ENCODE measurements at places on chromosomes 6 and 20.
A peak's percentile ranks its signal among the peaks of the same experiment; 100 is the strongest.

DNA sequence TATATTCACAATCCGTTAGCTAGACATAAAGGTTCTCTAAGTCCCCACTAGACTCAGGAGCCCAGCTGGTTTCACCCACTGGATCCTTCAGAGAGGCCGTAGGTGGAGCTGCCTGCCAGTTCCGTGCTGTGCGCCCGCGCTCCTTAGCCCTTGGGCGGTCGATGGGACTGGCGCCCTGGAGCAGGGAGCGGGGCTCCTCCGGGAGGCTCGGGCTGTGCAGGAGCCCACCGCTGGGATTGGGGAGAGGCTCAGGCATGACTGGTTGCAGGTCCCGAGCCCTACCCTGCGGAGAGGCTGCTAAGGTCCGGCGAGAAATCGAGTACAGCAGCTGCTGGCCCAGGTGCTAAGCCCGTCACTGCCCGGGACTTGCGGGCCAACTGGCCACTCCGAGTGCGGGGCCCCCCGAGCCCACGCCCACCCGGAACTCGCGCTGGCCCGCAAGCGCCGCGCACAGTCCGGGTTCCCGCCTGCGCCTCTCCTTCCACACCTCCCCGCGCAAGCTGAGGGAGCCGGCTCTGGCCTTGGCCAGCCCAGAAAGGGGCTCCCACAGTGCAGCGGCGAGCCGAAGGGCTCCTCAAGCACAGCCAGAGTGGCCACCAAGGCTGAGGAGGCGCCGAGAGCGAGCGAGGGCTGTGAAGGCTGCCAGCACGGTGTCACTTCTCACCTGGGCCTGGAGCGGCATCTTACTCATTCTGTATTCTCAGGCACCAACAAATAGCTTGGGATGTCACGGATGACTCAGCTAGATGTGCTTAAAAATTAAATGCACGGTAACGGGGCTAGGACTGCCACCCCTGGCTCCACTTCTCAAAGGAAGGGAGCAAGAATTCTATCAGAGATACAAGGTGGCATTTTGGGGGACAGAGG, 44.1 kb downstream of the IRF4 start:
- no peak for DNase-seq

- no peak for DNase-seq
Measured at GRCh38 chr6:50713977-50714486, 706 bp downstream of the TFAP2D start.

DNA sequence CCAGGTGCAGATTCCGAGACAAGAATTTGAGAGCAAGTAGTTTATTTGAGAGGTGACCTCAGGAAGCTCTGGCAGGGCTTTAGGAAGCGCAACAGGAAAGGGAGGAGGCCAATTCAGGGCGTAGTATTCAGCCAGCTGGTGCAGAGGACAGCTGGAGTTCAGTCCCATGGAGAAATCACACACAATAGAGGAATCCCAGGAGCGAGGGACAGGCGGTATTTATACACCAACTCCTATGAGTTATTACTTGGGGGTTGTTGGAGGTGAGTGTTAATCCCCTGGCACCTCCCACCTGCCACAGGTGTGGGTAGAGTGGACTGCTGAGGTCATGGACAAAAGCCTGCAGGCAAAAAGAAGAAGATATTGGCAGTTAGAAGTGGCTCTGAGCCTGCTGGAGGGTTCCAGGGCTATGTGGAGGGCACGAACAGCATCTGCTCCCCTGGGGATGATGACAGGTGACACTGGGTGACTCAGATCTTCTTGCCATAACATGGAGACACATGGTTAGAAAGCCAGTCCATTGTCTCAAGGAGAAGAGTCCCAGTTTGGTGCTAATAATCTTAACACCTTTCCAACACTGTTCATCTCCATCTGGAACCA, 13.9 kb upstream of the SULF2 start:
- no peak for DNase-seq

- no peak for DNase-seq
Measured at GRCh38 chr6:36771145-36771544, 68.1 kb downstream of the CPNE5 start.

DNA sequence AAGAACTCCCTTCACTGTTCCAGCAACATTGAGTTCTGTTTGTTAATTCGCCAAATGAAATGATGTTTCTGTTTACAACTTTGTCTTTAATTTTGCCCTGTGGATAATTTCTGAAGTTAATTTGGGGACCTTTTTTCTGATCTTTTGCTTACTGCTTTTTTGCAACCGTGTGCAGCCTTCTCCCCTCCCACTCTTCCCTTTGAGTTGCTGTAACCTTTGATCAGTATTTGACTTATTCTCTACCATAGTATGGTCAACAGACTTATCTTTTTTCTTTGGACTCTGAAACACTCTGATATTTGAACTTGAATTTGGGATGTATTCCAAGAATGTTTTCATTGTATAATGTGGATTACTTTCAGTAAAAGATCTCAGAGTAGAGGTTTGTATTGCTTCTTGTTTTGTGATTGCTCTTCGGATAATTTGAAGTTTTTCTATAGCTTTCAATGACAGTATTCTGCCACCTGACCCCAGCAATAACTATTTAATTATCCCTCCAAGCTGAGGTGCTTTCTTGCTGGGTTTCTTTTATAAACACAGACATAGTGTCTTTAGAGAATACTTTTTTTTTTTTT, 46.2 kb downstream of the LRRN4 start:
- no peak for DNase-seq

DNA sequence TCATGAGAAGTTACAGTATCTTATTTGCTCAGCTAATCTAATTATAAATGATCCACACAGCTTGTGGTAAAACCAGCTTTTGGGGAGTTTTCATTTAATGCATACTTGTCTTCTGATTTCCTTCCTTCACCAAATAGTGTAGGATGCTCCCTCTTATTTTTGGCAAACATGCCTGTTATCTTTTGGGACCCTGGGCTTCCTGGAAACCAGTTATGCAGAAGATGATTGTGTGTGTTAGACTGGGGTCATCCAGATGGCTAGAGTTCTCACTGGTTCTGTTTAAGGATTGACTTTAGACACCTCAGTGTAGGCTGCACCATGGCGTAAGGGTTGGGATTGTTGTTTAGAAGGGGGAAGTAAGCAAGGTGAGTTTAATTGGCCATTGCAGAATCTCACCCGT, 61.3 kb downstream of the PTPN1 start:
- DNase-seq = no peak

- DNase-seq = no peak
Measured at GRCh38 chr20:43283126-43283525, 93.4 kb upstream of the PTPRT start.

GRCh38 chr6:135673501-135674309, 176.2 kb upstream of the AHI1 start:
- DNase-seq = no peak

GRCh38 chr20:33830371-33830770, 19.2 kb downstream of the CHMP4B start:
- DNase-seq = no peak

DNA sequence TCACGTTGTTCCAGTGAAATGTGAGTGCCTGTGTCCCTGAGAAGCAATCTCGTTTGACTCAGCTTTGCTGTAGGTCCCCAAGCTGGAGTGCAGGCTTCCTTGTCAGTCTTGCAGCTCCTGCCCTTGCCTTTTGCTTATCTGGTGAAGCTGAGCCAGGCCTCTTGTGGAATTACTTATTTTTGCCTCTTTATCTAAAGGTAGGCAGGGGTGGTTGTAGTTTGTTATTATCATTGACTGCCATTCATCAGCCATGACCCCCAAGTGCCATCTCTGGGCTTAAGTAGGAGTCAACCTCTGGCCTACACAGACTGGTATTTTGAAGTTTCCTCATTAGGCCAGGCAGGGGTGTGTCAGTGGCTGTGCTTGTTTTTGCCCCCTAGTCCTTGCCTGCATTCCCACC, 2.1 kb downstream of the TMEM14B start:
- no peak for DNase-seq

DNA sequence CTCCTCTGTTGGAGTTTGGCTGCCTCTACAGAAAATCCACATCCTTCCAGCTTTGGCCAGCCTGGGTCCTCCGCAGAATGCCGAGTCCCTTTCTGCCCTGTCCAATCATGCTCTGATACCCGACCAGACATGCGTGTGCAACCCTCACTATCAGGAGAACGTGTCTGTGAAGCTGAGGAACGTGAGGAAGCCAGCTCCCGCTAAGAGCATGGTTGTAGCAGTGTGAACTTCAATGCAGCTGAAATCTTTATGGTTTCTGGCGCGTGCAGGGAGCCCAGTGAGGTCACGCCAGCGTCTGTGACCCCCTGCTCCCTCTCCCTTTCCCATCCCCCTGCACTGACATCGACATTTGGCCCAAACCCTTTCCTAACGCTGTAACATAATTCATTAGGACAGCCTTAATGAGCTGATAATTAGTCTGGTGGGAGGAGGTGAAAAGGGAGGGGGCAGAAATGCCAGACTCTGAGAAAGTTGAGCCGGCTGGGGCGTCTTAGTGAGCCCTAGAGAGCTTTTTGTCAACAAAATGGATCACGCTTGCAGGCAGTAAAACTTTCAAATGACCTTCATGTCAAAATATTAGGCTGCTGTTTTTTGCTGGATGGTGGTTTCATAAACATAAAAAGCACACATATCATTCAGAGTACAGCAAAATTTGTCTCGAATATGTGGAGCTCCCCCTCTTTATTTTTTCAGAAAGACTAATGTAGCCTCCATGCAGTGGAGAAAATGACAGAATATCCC, 423.3 kb downstream of the QKI start:
- no peak for DNase-seq

GRCh38 chr6:54846243-54846856, at the start of gene FAM83B:
FAM83B (plus strand) TSS chr6:54846771; CDS start chr6:54870247, 23,476 bp downstream.
- DNase-seq = peak; percentile 50

DNA sequence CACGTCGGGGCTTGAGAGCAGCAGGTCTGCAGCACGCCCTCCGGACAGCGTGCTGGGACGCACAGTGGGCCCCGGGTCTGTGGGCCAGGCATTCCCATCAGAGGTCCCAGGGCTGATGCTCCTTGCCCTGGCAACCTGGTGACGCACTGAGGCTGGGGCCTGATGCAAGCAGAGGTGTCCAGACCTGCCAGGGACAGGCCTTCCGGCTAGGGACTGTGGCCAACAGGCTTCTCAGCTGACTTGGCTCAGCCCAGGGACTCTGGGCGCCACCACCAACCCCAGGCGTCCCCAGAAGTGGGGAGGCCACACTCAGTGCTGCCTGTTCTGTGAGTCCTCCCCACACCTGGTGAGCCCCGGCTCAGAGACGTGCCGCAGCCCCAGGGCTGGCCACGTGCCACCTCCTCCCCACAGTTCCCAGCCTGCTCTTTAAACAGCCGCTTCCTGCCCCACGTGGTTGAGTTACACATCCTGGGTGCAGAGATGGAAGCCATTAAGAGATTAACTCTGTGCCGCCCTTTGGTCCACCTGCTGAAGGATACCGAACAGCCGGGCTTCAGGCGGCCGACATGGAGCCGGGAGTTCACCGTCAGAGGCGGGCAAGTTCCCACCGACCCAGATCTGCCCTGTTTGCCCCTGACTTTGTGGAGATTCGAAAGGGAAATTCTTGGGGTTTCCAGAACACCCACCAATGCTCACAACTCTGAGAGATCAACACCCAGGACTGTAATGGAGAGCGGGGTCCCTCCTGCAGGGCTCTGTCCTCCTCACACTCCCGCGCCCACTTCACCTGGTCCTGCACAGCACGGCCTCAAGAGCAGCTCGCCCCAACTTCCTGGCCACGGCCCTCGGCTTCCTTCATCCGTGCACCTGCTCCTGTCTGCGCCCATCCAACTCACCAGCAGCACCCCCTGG, 37.6 kb upstream of the ZBP1 start:
- no peak for DNase-seq

DNA sequence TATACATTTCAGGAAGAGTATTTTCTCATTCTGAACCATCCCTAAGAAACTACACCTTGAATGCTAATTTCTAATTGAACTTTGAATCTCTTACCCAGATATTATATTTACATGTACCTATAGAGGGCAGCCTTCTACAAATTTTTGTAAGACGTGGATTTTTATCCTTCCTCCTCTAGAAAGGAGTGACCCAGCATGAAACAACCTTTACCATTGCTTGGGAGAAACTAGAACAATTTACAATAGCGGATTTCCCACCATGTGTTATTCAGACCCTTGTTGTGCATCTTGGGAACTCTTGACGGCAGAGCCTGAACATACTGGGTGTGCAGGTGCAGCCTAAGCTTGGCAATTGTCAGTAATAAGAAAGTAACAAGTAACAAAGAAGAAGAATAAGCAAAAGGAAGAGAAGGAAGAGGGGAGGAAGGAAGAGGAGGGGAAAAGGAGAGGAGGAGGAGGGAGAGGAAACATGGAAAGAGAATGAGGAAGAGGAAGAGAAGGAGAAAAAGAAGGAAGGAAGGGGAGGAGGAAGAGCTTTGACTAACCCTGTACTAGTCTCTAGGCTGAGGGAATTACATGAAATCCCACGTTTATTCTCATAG, 10.8 kb upstream of the TAAR1 start:
- no peak for DNase-seq

- no peak for DNase-seq
Measured at GRCh38 chr6:123402052-123402451, 234.7 kb downstream of the TRDN start.

- DNase-seq = no peak
Measured at GRCh38 chr6:96562886-96563285, at the start of gene FHL5. FHL5 (plus strand) TSS chr6:96563128; CDS start chr6:96603614, 40,486 bp downstream.

DNA sequence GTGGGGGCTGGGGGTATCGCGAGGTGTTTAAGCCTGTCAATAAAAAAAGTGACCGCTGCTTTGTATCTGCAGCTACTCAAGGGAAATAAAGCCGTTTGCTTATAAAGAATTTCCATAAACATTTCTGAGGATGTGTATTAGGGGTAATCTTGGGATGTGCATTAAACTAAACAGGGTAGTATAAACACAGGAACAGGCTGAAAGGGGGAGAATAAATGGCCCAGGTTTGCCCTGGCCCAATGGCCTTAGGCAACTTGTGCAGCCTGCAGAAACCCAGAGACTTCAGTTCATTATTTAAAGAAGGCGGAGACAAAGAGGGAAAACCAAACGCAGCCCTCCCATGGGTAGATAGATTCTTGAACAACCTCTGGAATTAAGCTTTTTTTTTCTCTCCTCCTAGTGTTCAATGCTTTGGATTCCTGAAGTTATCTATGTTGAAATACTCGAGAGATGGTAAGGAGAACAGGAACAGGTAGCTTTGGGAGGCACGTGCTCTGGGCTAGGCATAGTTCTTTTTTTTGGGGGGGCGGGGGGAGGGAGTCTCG, 35.6 kb upstream of the SALL4 start:
- DNase-seq = no peak

All from iPS DF 19.7 (cell line).